ENCODE measurements at places on chromosomes 3 and 15.

GRCh38 chr15:90367576-90367975 is 15.5 kb downstream of the ZNF774 start:
- DNase-seq, result no peak

DNA sequence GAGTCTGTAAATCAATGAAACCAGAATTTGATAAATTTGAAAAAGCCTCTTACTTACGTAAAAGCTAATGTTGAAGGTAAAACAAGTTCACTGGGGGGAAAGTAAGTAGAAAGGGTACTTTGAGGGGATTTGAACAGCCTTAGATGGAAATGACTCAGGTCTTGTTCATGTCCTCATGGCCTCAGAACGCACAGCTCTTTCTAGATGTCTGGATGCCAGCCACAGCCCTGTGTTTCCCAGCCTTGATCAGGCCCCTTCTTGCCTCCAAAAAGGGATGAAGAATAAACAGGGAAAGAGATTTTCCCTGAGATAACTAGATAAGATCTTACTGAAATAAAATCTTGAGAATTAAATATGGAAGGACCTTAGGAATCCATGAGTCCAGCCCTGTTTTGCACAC is 237.1 kb upstream of the GOLGA6L4 start:
- DNase-seq, result no peak

GRCh38 chr3:105944721-105945120 is 75.9 kb upstream of the CBLB start:
- DNase-seq, result no peak

- no peak for DNase-seq
Observed at GRCh38 chr15:34609102-34610057, 25.9 kb upstream of the GOLGA8B start.

DNA sequence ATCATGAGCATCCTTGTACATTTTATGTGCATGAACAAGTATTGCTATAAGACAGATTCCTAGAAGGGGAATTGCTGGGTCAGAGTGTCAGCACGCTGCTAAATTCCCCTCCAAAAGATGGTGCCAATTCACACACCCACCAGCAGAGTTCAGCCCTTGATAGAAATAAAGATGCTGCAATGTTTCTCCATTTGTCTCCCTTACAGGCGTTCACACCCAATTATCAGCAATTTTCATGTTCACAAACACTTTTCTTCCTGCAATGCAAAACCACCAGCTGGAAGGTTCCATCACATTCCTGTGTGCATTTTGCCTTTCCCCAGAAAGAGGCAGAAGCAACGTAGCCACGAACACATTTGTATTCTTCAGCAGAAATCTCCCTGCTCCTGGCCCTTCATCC is 3.3 kb upstream of the TAMM41 start:
- no peak for DNase-seq

- DNase-seq, result no peak
Observed at GRCh38 chr3:152269831-152270734, 1.4 kb downstream of the MBNL1 start.

DNA sequence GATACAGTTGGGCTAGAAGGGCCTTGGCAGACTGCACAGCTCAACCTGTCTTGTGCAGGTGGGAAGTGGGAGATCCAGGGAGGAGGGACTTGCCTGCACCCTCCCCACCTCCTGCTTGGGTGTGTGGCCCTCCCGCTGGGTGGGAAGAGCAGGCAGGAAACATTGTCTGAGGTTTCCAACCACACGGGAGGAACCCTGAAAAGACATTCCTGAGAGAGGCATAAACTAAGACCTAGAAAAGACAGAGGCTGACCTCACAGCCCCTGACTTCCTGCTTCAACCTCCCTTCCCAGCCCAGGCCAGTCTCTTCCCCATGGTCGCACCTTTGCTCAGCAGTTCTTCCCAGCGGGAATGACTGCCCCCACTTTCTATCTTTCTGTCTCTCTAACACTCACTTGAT is 46.3 kb upstream of the INSYN1 start:
- DNase-seq, result no peak

GRCh38 chr3:32405711-32406323 is 14.2 kb downstream of the CMTM7 start:
- DNase-seq, result no peak

DNA sequence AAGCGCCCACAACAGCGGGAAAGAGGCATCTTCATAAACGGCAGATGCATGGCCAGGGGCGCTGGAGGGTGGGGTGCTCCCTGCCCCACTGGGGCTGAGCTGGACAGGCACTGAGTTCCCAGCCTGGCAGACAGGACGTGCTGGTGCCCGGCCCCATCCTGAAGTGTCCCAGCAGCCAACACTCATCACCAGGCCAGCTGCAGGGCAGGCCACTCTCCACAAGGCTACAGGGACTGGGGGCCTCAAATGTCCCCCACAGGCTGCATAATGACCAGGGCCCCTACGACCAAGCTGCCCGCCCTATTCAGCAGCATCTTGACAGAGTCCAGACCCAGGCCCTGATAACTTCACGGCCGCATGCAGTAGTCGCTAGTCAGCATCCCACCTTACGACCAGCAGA is 124.1 kb upstream of the IQSEC1 start:
- no peak for DNase-seq

GRCh38 chr15:53739651-53740050 is 19.8 kb downstream of the WDR72 start:
- no peak for DNase-seq

DNA sequence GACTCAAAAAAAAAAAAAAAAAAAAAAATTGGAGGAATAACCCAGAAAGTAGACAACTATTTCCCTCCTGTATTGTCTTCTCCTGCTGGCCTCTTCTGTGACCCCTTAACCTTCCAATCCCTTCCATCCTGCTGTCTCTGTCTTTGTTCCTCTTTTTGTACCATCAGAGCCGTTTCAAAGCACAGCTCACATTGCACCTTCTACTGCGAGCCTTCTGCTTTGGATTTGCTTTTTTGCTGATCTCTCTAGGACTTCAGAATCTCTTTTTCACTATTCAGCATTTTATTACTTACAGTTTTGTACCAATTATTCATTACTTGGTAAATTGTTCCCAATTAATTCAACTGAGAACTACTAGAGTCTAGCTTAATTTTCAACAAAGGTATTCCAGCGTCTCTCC is 284.0 kb upstream of the TBL1XR1 start:
- no peak for DNase-seq

GRCh38 chr3:155744010-155744625 is 753 bp downstream of the PLCH1 start:
- no peak for DNase-seq

DNA sequence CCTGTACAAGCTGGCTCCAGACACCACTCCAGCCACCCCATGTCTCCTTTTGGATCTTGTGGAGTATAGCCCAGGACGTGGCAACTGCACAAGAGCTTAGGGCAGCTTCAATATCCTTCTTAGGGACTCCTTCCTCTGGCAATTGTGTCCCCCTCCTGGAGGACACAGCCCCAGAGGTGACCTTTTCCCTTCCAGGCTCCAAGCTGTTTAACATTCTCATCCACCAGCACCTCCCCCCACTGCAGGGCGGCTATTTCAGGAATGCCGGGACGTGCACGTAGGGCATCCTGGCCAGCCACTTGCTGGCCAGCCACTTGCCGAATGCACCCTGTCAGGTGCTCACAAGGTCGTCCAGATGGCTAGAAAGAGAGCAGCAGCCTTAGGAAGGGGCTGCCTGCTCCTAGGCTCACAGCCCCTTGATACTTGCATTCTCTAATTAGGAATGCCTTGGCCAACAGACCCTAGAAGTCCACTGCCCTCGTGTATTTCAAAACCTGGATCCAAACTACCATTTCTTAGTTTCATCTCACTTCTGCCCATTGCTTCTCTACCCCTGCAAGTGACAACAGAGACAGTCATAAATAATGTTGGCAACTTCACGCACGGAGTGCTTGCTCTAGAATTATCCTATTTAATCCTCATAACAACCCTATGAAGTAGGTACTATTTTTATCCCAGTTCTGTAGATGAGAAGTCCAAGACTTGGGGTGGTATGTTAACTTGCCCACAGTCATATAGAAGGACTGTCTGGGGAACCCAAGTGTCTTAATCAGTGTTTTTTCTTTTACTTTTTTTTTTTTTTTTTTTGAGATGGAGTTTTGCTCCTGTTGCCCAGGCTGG is 24.5 kb upstream of the IDH2 start:
- no peak for DNase-seq

DNA sequence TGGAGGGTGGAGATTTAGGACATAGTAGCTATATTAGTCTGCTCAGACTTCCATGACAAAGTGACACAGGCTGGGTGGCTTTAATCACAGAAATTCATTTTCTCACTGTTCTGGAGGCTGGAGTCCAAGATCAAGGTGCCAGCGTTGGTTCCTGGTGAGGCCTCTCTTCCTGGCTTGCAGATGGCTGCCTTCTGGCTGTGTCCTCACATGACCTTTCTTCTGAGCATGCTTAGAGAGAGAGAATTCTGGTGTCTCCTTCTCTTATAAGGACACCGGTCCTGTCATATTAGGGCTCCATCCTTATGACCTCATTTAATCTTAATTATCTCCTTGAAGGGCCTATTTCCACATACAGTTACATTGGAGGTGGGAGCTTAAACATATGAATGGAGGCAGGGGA is 14.9 kb upstream of the SHC4 start:
- no peak for DNase-seq

- DNase-seq, result no peak
Observed at GRCh38 chr15:90336705-90337141, 15.4 kb upstream of the ZNF774 start.

DNA sequence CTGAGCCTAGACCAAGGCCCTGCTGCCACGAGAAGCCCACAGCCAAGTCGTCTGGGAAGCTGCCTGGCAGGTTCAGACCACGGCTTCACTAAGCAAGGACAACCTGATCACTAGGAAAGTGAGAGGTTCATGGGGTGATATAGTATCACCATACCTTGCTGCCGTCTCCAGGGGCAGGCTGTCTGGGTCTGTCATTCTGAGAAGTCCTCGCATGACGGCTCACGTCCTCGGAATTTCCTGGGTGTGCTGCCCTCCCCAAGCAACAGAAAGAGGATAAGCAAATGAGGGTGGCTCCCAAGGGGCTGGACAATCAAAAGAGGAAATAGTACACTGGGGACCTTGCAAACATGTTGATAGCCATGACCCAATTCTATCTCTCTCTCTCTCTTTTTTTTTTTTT is 207.4 kb upstream of the IGF1R start:
- no peak for DNase-seq

DNA sequence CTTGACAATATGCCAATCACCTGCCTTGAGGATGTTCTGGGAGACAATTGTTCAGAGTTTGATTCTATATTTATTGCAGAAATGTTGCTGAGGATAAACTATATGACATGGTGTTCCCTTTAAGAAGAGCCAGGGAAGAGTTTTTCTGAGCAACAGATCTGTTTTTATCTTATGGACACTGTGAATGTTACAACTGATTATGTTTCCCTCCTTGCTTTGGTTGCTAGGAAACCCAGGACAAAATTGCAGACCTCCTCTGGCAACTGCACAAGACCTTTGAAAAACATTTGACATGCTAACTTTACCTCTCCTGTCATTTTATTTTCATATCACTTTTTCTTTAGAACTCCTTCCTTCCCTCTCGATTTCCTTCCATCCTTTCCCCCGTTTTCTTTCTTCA is 8.2 kb upstream of the TM6SF1 start:
- DNase-seq, result no peak

- no peak for DNase-seq
Observed at GRCh38 chr3:8979262-8979661, 16.0 kb upstream of the RAD18 start.

- no peak for DNase-seq
Observed at GRCh38 chr15:28915935-28916334, 30.2 kb downstream of the APBA2 start.

GRCh38 chr3:36707623-36708409 is 56.5 kb downstream of the DCLK3 start:
- no peak for DNase-seq

DNA sequence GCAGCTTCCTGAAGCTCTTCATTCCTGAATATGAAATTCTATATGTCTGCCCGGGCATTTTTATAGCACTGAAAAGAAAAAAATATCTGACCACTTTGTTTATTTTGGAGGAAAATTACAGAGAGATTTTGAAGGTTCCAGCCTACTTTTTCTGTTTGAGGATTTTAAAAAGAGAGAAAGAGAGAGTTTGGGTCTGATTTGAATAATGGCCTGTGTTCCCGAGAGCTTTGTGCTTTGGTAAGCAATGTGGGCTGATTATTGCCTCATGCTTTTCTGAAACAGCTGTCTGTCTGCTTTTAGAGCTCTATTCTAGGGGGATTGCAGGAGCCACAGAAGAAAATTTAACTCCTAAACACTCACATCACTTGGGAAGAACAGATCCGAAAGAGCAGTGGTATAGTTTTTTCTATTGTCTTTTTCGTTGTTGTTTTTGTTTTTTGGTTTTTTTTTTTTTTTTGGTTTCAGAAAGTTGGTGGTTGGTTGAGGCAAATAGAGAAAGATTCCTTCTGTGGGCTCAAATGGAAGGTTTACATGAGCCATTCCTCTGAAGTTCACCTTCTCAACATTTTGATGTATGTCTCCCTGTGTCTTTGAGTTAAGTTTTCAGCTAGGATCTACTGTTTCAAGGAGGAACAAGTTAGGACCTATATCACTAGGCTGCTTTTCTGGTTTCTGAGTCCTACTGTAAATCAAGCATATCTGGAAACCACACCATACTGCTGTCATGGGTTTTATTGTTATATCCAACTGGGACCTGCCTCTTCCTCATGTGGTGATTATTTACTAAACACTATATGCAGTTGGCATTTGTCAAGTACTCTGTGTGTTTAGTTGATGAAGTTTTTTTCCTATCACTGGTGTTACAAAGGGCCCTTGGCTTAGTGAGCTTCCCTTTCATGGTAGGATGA is 178.9 kb downstream of the KCNMB2 start:
- peak; percentile 55 for DNase-seq

DNA sequence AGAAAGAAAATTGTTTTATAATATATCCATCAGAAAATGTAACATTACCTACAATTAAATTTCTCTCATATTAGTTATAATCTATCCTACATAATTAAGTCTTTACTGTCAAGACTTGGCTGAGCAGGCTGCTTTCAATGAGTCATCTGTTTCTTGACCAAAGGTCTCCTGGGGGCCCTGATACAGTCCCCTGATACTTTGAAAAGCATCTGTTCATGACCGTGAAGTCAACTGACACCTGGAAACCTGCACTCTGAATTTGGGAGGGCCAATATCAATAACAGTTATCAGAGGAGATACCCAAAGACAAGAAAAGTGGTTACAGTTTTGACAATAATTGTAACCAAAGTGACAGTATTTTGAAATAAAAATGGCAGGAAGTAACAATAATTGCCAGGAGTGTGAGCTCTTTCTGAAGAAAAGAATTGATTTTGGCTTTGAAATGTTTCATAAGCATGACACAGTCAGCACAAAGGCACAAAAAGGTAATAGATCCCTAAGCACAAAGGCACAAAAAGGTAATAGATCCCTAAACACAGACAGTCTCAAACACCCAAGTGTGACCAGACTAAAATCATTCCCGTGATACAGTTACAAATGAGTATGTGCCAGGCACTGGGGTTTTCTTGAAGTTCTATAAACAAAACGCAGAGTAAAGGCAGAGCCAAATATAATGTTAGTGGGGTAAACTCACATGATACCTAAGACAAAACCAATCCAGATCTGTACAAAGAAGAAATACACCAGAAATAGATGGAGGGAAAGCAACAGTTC is 260.7 kb downstream of the PLOD2 start:
- no peak for DNase-seq

- no peak for DNase-seq
Observed at GRCh38 chr3:15601046-15601398, 347 bp downstream of the HACL1 start.

GRCh38 chr3:184305577-184305976 is 6.5 kb downstream of the PSMD2 start:
- no peak for DNase-seq

Measured in right lung (tissue), 10 donors.